ENCODE measurements at places on chromosomes 5 and 9.

GRCh38 chr9:114677418-114677817 lies 4.6 kb downstream of the TEX48 start:
- no peak for DNase-seq

GRCh38 chr5:31866166-31866565 lies 227.2 kb downstream of the PDZD2 start:
- DNase-seq = no peak

DNA sequence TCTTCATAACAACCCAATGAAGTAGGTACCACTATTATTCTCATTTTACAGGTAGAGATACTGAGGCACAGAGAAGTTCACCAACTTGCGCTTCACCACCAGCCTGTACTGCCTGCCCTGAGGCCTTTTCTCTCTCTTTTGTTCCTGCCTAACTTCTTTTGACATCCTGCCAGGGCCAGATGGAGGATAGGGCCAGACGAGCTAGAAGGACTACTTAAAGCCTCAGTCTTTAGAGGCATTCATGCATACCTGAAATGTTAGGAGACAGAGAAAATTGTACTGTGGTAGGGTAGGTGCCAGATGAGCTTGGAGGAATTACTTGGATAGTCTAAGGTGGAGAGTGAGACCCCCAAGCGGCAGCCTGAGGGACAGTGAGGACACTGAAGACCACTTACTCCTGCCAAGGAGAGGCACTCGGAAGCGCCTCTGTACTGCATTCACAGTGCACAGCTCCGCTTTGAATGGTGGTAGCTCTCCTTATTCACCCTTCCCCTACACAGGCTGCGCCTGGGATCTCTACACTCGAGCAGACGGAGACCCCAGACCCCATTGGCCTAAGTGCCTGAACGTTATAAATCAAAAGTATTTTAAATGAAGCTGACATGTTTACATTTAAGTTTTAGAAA lies 6.2 kb upstream of the ORM1 start:
- DNase-seq = no peak

DNA sequence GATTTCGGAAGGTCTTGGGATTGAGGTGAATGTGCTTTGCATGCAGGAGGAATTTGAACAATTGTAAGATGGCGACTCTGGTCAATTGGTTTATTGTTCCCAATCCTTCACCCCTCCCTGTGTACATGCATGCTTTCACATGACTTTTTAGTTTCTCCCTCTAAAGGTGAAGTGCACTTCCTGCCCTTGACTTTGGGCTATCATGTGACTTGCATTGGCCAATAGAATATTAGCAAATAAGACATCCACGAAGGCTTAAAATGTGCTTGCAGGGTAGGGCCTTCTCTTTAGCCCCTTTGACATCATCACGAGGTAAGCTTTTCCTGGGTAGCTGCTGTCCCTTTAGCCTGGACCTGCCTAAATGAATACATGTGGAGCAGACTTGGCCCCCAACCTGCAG lies 8.1 kb upstream of the ZBTB43 start:
- no peak for DNase-seq

DNA sequence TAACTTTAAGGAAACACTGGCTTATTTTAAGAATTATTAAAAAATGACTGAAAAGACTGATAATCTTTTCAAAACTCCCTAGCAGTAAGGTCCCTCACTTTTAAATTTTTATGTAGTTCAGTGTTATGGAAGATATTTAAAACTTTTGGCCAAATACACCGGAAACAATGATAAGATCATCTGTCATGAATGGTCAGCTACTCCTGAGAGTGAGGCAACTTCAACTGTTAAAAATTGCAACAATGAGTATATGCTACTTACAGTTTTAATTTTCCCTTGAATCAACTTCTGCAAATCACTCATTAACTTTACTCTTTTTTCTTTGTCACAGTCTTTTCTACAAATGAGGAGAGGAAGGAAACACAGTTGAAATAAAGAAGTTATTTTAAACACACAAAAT lies 10.8 kb downstream of the PUM3 start:
- no peak for DNase-seq

GRCh38 chr9:8869812-8870211 lies 1070.2 kb upstream of the DMAC1 start:
- no peak for DNase-seq

DNA sequence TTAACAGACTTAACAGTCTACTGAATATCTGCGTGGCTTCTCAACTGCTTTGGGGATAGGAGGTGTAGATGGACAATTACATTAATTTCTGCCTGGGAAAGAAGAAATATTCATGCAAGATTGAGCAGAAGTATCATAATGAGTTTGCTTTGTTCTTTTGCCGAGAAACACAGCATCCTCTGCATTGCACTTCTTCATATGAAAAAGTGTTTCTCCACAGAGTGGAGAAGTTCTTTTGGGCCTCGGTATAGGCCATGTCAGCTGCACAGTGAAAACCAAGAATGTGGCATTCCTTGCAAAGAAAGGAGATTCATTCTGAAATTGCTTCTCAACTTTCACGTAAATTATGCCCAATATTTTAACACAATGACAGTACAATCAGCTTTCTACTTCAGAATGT lies 17.6 kb upstream of the SNX2 start:
- no peak for DNase-seq

GRCh38 chr5:120103495-120103894 lies 360.6 kb upstream of the PRR16 start:
- no peak for DNase-seq

GRCh38 chr5:169707686-169708085 lies 70.6 kb downstream of the DOCK2 start:
- no peak for DNase-seq

GRCh38 chr5:87541033-87541432 lies 128.3 kb upstream of the CCNH start:
- DNase-seq = no peak

- DNase-seq = peak; percentile 49
Measured at GRCh38 chr5:140042643-140043507, at the start of gene NRG2. NRG2 (minus strand) TSS chr5:140043299.

DNA sequence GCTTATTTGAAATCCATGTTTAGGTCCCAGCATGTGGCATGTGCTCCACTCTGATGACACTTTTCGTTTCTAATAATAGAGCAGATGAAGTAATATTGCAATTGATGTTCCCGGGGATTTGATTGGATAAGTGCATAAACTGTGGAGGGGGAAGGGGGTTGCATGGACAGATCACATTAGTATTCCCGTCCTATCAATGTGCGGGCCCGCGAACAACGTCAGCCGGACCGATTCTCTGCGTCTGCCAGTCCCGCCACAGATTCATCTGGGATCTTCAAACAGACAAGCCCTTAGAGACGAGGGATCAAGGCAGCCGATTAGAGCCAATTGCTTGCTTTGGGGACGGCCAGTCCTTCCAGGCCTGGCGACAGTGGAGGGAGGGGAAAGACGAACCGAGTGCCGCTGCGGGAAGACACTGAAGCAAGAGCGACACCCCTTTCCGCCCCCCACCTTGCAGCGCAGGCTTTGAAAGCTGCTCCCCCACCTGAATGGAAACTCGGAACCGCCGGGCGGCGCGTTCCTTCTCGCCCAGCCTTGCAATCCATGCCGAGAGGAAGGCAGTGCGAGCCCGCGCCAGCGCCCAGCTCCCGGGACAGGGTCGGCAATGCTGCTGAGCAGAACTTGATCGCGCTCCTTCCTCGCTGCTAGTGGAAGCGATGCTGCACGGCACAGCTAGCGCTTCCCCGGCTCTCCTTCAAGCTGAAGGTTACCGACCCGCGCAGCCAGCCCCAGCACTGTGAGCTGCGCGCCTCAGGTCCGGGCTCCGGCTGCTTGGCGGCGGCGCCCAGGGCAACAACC lies at the start of gene RGS7BP:
Gene RGS7BP, plus strand, starts transcription at position 247 of the 798 bp plus-strand sequence. CDS start 610 bp downstream, outside the sequence.
- no peak for DNase-seq

- no peak for DNase-seq
Measured at GRCh38 chr5:29307478-29307877, 1886.0 kb upstream of the CDH6 start.

- no peak for DNase-seq
Measured at GRCh38 chr5:98268162-98268860, 505.2 kb upstream of the RGMB start.

- no peak for DNase-seq
Measured at GRCh38 chr9:24793787-24794186, 248.1 kb upstream of the IZUMO3 start.

GRCh38 chr5:132267166-132267739 lies 9.8 kb downstream of the PDLIM4 start:
- no peak for DNase-seq

- DNase-seq = no peak
Measured at GRCh38 chr5:80406980-80407734, 707 bp upstream of the ZFYVE16 start.

DNA sequence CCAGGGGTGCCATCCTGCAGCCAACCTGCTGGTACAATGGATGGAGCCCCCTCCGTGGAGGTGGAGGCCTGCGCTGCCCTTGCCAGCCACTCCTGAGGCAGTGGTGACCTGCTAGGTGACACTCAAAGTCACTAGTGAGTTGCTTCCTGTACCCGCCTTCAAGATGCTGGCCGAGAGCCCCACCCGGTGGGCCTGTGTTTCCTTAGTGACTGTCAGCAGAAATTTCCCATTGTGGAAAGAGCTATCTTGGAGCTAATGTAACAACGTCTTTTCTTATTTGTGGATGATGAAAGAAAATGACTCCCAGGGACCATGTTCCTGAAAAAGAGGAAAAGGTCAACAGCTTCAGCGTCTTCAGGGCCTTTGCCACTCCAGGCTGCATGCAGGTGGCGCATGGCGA lies 117.0 kb upstream of the BOD1 start:
- DNase-seq = no peak

GRCh38 chr5:175353926-175354325 lies 90.1 kb downstream of the DRD1 start:
- DNase-seq = no peak

GRCh38 chr5:157245476-157245875 lies 20.4 kb upstream of the CYFIP2 start:
- DNase-seq = no peak

DNA sequence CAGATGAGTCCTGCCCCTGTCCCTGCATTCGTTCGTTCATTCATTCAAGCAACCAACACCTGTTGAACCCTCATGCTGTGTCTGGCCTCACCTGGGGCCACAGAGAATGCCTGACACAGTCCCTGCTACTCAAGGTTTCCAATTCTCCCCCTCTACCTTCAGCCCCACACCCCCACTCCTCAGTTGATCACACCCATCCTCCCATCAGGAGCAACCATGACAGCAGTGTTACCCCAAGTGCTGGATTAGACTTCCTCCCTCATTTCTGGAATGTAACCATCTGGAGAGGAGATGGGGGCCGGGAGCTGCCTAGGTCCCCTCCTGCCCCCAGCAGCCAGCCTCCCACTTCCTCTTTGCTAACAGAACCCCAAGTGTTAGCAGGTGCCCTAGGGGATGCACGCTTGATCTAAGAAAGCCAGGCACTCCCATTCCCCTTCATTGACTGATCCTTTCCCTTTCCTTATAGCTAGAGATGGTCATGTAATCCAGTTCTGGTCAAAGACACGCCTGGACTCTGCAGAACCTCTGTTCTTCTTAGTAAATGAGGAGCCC lies 57.2 kb downstream of the SMIM23 start:
- DNase-seq = no peak

DNA sequence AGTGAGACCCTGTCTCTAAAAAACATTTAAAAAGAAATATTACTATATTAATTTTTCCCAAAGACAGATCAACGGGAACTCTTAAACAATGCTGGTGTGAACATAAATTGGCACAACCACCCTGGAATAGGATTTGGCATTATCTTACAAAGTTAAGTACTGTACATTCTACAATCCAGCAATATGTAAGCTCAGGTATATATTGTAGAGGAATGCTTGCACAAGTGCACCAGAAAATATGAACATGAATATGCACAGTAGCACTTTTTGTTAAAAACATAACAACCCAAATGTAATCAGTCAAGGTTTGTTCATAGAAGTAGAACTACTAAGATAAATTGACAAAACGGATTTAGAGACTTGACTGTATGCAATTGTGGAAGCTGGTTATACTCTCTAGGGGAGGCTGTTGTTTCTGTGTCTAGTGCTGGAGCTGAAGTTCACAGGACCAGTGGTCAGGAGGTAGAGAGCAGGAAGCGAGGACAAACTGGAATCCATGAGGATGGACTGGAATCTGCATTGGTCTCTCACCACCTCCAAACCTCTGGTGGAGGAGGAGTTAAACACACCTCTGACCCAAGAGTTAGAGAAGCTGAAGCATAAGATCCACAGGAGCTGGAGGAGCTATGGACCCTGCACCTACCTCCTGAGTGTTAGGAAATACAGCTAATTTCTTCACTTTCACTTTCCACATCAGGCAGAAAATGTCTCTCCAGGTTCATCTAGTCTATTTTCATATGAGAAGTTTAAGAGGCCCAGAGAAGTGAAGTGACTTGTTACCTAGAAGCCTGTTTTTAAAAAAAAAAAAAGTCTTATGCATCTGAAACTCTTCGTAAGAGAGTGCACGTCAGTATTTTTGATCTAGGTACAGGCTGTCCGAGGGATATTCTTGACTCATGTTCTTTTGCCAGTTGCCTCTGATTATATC lies 20.3 kb upstream of the RIC1 start:
- DNase-seq = no peak

DNA sequence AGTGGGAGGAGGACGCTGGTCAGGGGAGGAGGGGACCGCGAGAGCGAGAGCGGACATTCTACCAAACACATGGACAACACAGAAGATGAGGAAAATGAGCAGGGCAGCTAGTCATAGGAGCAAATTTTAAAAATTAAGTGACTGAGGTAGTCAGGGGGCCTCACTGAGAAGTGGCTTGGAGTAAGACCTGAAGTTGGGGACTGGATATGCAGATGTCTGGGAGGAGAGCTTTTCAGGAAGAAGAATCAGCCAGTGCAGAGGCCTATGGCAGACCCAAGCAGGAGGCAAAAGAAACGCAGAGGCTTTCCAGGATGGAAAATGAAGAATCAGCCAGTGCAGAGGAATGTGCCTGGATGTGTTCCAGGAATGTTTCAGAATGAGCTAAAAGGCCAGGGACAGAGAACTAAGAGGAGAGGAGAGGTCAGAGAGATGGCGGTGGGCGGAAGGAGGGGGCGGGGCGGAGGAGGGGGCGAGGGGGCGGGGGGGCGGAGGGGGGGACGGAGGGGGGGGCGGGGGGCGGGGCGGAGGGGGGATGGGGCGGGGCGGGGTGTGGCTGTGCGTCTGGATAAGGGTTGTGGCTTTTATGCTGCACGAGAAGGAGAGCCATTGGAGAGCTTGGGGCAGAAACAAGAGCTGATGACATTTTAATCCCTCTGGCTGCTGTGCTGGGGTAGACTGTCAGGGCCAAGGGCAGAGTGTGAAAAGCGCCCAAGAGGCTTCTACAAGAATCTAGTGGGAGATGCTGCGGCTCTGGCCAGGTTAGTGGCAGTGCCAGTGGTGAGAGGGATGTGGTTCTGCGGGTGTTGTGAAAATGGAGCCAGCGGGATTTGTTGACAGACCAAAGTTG lies 129.6 kb downstream of the KCNIP1 start:
- DNase-seq = no peak

GRCh38 chr5:160363211-160363610 lies 7.2 kb downstream of the C1QTNF2 start:
- DNase-seq = no peak

- no peak for DNase-seq
Measured at GRCh38 chr9:92328225-92328624, 2.5 kb downstream of the CENPP start.

- no peak for DNase-seq
Measured at GRCh38 chr9:116574027-116574679, 113.0 kb upstream of the TRIM32 start.

GRCh38 chr9:1083325-1083913 lies 33.3 kb downstream of the DMRT2 start:
- DNase-seq = no peak
